Uterus (tissue), 4 donors: ENCODE measurements at places on chromosomes 5 and 9.

GRCh38 chr9:98971168-98971914, 27.6 kb downstream of the COL15A1 start:
- peak; percentile 56 for DNase-seq

DNA sequence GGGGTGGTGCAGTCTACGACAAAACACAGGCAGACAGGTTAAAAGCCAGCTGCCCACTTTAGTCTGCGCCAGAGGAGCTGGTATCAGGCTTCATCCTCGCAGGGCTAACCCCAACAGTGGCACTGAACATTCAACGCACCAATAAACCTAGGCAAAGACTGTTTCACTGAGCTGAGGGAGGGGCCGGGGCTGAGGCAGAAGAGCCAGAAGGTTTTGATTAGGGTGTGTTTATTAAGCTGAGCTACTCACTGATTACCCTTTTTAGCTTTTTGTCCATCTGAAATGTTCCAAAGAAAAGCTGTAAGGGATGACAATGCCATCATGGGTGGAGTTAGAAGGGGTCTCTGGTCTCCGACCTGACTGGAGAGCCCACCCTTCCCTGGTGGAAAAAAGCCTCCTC, 1.4 kb downstream of the ZMYND19 start:
- DNase-seq: no peak

- DNase-seq: no peak
These were observed 7.9 kb upstream of the SYK start for GRCh38 chr9:90793729-90794128.

- no peak for DNase-seq
These were observed 210.6 kb downstream of the AUH start for GRCh38 chr9:91150998-91151717.

DNA sequence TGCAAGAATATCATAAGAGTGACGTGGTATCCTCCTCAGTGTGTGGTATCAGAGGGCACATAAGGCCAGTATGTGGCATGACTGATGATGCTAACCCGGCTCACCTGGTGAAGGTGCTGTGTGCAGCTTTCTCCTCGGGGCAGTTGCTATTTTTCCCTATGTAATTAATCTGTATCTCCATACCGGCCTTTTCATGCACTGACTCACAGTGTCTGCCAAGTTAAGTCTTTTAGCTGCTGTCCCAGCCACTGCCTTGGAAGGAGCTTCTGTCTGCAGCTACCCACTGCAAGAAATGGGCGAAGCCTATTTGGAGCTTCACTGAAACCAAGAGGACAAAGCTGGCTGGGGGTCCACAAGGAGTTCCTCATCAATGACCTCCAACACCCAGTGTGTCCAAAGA, 46.0 kb downstream of the NXNL2 start:
- no peak for DNase-seq

DNA sequence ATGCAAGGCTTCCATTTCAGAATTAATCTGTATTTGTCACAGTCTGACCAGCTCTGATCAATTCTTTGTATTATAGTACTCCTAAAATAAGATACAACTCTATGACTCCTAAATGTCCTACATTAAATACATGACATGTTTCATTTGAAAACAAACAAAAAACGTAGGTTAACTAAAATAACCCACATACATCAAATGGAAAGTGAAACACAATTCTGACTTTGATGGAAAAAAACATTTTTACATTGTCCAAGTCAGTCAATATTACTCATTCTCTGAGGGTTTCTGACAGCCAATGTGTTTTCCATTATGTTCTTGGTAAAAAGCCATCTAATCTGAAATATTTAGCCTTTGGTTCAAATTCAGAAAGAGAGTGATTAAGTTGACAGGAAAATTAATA, 8.7 kb downstream of the HMGCS1 start:
- DNase-seq: no peak
